Placental epithelial cell (primary cell): ENCODE measurements at places on chromosomes 4 and X. TPM values are rescaled to one million over a fixed set of nuclear protein-coding genes. Genes with fewer than 3 reads are reported as not detected.

The FAT1 gene
- total RNA-seq = 107 and 188 TPM in 2 replicates

The VSIG1 gene
- under 0.01 and 0.11 TPM in 2 replicates for total RNA-seq

The PCYT1B gene
- total RNA-seq = under 0.01 TPM in 1 of 2 replicates, not detected in the other

The FAM184B gene
- total RNA-seq = under 0.01 TPM in 1 of 2 replicates, not detected in the other

The TRPC5OS gene
- not detected in 2 replicates for total RNA-seq
